ENCODE measurements at places on chromosomes 16 and 17.

DNA sequence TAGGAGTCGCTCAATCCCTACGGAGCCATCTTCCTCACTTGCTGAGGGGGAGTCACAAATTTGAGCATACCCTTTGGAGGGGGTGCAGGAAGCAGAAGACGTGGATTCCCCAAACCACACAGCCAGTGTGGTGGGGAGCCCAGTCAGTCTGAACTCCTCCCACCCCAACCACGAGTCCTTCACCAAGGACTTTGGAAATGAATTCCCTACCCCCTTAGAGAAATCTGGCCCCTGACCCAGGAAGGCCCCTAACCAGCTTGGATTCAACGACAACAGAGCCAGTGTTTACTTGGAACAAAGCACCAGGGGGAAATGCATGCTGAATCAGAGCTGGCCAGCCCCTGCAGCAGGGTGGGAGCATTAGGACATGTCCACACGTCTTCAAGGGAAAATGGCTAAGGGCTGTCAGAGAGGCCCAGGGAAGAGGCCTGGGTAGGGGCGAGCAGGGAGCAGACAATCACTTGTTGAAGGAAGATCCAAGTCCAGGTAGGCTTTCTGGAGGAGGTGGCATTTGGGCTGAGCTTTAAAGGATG, 5.5 kb upstream of the TMEM92 start:
- no peak for DNase-seq

DNA sequence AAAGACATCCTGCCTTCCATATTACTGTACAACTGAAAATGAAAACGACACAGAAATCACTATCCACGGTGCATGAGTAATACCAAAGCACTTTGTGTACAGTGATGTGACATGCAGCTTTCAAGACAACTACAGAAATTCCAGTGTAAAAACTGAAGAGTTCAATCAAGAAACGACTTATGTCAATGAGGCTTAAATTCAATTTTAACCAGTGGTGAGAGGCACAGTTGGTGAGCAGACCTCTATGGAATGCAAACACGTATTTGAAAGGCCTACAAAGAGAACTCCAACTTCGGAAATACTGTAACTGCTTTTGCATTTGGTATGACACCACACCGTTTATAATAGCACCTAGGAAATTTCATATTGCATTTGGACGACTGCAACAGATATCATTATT, 87.6 kb downstream of the USP31 start:
- no peak for DNase-seq

DNA sequence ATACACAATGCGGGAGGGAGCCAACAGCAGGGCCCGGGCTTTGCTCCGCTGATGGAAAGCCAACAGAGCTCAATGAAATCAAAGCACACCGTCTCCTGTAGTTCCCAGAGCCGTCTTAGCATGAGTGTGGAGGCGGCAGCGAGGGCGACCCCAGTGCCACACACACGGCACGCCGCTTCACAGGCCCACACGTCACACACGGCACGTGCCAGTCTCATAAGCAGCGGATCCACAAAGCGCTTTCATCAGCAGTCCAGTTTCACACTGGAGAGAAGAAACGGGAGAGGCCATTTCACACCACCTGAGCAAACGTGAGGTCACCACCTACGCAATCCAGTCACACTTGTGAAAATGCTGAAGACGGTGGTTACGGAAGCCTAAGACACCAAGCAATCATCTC, 34.8 kb downstream of the CYB5D2 start:
- DNase-seq, result no peak

DNA sequence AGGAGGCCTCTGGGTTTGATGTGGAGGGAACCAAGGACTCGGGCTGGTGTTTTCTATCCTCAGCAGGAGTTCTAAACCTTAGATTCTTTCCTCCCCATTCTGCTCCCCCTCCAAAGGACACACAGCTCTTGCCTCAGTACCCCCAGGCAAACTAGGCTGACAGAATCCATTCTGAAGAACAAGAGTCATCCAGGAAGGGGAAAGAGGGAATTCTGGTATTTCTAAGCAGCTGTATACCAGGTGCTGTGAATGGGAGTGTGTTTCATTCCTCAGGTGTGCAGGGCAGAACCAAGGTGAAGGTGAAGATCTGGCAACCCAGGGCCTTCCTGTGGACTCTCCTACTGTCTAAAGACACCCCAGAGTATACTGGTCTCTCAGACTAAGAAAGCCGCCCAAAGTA, 4.1 kb downstream of the INPP5K start:
- DNase-seq, result no peak

DNA sequence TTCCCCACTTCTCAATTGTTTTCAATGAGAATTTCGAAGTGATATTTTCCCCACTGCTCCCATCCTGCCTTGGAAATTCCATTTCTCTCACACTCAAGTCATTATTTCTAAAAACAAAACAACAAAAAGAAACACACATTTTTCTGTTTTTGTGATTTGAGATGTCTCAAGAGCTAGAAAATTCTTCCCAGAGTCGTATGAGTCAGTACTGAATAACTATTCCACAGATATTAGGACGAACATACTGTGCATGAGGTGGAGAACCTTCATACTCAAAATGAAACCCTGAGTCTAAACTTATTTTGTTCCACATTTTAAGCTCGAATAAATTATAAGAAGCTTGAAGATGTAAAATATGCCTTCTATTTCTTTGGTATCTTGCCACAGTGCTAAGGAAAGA, 204.6 kb downstream of the SLC39A11 start:
- no peak for DNase-seq

GRCh38 chr16:4026854-4027253, 89.4 kb downstream of the ADCY9 start:
- DNase-seq, result no peak

DNA sequence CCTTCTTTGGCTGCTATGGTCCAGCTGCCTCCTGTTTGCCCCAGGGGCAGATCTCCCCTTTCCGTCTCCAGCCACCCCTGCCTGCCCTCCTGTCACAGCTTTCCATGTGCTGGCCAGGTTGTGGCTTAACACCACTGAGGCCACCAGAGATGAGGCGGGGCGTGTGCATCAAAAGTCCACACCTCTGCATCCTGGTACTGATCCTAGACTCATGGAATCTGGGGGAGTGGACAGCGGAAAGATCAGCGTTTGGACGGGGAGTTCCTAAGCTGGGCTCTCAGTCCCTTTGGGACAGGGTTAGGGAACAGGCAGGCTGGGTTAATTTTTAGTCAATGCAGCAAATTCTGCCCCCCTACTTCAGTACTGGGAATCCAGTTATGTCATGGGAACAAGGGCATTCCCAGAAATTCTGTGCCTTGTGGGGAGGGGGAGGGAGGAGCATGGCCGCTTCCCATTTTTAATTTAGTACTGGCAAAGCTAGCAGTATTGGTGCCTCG, 3.9 kb downstream of the IGFBP4 start:
- DNase-seq, result no peak

DNA sequence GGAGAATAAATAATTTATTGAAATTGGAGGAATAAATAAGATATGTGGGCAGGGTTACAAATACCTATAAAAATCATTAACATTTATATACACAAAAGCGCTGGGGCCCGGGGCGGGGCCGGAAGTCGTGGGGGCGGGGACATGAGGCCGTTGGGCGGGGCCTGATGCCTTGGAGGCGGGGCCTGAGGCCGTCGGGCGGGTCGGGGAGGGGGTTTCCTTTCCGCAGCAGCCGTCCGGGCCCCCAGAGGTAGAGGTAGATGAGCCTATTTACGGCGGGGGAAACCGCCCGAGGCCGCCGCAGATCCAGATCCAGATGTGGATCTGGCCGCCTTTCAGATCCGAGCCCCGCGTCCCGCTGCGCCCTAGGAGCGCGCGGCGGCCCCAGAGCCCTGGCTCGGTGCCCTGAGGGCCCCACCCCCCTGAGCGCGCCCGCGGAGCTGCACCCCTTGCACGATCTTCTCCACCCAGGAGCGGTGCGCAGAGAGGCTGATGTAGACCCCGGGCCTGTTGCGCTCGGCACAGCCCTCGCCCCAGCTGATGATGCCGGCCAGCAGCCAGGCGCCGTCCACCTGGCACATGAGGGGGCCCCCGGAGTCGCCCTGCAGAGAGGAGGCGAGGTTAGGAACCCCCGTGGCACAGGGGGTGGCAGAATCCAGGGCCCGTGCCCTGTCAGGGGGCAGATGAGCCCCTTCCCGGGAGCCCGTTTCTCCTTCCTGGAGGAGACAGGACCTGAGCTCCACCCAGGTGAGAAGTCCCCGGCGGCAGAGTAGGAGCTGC, 5.1 kb downstream of the PRSS22 start:
- DNase-seq, result no peak

GRCh38 chr17:9064311-9064834, 43.1 kb downstream of the NTN1 start:
- no peak for DNase-seq

DNA sequence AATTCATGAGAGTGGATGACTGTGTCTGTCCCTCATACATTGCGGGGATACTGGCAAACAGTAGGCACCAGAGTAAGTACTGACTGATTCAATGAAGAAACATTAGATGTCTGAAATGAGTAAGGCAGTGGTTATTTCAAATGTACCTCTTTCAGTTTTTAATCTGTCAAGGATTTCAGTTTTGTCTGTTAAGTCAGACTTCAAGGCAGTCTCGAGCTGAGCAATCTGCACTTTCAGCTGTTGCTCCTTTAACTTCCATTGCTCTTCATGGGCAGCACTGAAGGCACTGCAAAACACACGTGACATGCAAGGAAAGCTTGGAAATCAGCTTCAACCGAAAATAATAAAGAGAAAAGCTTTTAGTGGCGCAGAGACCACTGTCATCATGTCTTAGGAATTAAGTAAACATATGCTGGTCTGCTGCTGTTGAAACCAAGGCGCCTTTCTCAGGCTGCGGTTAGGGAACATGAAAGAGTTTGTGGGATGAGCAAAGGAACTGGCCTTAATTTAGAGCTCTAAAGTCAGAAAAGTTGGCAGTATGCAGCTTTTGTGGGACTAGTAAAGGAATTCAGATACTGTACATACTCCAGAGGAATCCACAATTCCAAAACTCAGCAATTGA, 38.8 kb downstream of the RPGRIP1L start:
- no peak for DNase-seq

DNA sequence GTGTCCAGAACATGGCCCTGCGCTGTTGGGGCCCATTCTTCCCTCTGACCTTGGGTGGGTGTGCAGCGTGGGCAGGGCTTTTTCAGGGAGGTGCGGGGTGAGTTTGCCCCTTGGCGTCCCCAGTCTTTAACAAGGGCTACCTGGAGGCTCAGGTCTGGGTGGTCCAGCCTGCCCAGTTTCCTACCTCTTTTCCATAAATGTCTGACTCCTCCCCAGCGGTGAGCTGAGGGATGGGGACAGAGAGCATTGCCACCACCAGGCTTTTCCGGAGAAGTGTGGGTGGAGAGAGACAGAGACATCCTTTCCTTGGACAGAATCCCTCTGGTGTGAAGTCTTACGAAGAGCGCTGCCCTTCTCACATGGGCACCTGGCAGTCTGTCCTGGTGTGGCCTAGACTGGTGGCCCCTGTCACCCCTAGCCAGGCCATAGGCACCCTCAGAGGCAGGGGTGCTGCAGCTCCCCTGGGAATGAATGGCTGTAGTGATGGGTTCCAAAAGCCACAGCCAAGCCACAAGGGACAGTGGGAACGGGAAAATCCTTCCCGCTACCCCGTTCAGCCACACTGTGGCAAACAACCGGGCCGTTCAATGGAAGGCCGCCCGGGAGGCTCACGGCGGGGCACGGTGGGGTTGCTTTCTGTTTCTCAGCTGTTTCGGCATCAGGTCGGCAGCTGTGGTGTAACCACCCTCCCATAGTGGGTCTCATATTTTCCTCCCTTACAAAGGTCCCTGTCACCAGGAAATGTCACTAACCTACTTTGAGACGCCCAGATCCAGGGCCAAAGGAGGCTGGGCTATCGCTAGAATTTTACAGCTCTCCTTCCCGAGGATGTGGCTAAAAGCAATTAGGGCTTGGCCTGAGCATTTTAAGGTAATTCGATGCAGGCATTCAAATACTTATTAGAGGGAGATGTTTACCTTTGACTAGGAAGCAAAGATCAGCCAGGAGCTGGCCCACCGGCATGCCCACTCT, 61.9 kb upstream of the GSE1 start:
- no peak for DNase-seq

- DNase-seq, result no peak
These were observed 3.7 kb downstream of the TRAF7 start for GRCh38 chr16:2159175-2159838.

GRCh38 chr16:49343291-49343690, 30.3 kb upstream of the C16orf78 start:
- DNase-seq, result no peak

DNA sequence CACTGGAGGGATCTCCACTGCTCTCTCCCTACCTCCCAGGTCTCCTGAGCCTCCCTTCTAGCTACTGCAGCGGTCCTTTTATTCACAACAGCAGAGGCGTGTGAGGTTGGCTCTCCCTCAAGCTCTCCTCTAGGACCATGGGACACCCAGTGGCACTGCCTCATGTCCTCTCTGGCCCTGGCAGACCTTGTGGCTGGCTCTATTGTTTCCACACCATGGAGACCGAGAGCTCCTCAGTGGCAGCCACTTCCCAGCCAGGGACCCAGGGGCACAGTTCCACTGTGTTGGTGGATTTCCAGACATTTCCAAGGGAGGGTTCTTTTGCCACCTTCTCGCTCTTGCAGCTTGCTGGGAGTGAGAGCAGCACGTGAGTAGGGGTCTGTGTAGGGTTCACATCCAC, 204.9 kb downstream of the AXIN2 start:
- DNase-seq, result no peak

- no peak for DNase-seq
These were observed 7.2 kb downstream of the WFIKKN2 start for GRCh38 chr17:50842506-50843149.

DNA sequence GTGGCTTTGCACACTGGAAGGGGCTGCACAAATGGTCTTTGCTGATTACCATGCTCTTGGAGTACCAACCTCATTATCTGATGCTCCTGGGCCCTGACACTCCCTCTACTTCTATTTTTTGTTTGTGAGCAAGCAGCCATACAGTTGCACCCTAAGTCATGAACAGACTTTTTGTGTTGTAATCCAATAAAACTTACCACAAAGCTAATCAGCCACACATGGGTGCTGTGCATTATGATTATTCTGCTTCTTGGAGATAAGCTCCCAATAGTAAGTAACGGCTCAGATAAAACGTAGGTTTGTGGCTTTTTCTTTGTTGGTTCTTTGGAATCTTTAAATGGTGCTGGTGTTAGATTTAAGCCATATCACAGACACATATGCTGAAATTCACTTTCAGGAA, 76.2 kb downstream of the CCT6B start:
- DNase-seq, result no peak

DNA sequence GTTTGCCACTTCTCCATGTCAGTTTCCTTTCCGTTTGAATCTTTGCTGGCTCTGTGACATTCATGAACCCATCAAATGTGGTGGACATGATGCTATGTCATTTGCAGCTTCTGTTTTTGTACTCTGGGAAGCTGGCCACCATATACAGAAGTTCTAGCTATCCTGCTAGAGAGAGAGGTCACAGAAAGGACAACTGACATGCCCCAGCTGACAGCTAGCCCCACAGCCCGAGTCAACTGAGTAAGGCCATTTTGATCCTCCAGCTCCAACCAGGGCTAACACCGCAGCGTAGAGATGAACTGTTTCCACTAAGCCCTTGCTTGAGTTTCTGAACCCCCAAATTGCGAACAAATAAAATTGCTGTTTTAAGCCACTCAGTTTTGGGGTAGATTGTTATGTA, 33.8 kb downstream of the CCDC42 start:
- DNase-seq, result no peak

- no peak for DNase-seq
These were observed 390.1 kb downstream of the RBFOX1 start for GRCh38 chr16:7722761-7723160.

- DNase-seq, result no peak
These were observed 28.8 kb upstream of the KLHDC4 start for GRCh38 chr16:87794485-87795078.

All from CD4-positive, alpha-beta T cell treated with Interleukin-12 subunit alpha and Interleukin-12 subunit beta, for 1 hour (primary cell).